ENCODE measurements at places on chromosomes 7 and 10. TPM values are rescaled to one million over a fixed set of nuclear protein-coding genes. Genes with fewer than 3 reads are reported as not detected.
A peak's percentile ranks its signal among the peaks of the same experiment; 100 is the strongest.

The TMEM178B gene
- 3.5 TPM for total RNA-seq

The MMP21 gene
- 0.17 TPM for total RNA-seq

The XRCC2 gene
- 0.69 TPM for total RNA-seq

The ITPRID1 gene
- total RNA-seq: 0.43 TPM

DNA sequence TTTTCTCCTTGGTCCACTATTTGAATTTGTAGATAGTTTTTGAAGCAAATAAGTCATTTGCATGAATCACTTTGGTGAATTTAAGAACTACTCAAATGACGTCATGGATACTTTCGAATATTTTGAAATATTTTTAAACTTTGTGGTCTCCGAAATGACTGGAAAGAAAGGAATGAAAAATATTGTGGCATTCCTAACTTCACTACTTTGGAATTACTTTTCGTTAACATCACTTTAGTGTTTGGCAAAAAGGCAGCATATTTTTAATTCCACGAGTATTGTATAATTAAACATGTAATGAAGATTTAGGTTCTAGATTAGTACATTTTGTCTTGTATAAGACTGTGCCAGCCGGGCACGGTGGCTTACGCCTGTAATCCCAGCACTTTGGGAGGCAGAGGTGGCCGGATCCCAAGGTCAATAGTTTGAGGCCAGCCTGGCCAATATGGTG, 35.3 kb upstream of the ZRANB1 start:
- no peak for DNase-seq

DNA sequence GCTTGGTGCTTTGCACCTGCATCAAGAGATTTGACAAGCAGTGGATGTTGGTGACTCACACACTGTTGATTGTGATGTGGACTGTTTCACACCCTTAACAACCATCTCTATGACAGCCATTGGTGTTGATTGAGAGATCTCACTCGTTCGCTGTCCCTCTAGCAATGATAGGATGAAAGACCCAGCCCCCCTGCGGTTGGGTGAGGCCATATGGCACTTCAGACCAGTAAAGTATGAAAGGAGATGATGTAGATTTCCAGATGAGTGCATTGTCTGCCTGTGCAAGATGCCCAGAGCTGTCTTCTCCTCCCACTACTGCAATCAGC, 138.7 kb upstream of the PRR15 start:
- no peak for DNase-seq

DNA sequence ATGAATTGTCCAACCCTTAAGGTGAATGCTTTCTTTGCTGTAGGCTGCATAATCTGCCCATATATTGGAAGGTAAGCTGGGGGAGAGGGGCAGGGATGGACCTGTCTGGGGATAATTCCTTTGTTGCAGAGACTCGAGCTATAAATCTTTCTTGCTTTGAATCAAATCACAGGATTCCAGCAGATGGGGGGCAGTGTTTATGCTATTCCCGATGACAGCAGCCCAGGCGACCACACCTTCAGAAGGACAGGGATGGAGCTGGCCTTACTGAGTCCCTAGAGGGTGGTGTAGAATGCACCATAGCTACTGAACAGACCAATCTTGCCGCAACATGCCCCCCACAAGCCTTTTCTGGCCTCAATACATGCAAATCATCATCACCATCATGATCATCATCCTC, 2.5 kb downstream of the PODXL start:
- no peak for DNase-seq

GRCh38 chr7:27129729-27130539, 623 bp downstream of the HOXA4 start:
- DNase-seq: no peak

DNA sequence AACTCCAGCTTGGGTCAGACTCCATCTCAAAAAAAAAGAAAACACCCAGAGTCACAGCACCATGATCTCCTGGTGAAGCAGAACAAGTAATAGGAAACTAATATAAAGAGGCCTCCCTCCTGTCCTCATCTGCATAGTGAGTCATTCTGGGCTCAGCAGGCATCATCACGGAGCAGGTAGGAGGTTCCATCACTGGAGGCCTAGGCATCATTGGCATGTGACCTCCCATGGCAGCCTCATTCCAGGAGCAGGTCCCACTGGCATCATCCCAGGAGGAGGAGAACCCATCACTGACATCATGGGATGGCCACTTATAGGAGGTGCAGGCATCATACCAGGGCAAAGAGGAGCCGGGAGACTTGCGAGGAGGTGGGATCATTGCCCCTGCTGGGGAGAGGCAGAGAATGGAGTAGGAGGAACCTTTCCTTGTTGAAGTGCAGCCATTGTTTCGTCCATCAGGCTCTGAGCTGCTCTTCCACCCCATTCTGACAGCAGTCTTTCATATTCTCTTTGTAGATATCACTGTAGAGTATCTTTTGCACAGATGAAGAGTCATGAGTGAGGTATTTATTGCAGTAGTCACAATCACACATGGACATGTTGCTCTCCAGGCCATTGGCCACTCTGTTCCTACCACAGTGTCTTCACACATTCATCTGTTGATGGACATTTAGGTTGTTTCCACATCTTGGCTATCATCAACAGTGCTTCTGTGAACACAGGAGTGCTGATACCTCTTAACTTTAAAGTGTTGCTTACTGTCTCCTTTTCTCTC, 73.8 kb downstream of the OSBPL3 start:
- DNase-seq: no peak

- DNase-seq: peak; percentile 22
These were observed at the start of gene GPRIN2 for GRCh38 chr10:46556515-46557318. GPRIN2 (minus strand) TSS chr10:46556658; CDS start chr10:46550736, 5,922 bp downstream.

DNA sequence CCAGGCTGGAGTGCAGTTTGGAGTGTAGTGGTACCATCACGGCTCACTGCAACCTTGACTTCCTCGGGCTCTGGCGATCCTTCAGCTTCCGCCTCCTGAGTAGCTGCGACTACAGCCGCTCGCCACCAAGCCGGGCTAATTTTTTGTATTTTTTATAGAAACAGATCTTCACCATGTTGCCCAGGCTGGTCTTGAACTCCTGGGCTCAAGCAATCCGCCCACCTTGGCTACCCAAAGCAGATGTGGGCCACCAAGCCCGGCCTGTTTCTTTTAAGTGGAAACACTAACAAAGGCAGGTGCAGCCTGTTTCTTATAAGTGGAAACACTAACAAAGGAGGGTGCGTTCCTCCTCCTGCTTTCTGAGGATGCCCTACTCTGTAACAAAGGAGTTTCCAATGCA, 18.2 kb downstream of the PRF1 start:
- DNase-seq: no peak

Measured in mucosa of gallbladder (tissue), 1 donor.